CD4-positive, alpha-beta T cell treated with Interleukin-6 for 4 hours (primary cell): ENCODE measurements at places on chromosomes 11 and 22.
A peak's percentile ranks its signal among the peaks of the same experiment; 100 is the strongest.

DNA sequence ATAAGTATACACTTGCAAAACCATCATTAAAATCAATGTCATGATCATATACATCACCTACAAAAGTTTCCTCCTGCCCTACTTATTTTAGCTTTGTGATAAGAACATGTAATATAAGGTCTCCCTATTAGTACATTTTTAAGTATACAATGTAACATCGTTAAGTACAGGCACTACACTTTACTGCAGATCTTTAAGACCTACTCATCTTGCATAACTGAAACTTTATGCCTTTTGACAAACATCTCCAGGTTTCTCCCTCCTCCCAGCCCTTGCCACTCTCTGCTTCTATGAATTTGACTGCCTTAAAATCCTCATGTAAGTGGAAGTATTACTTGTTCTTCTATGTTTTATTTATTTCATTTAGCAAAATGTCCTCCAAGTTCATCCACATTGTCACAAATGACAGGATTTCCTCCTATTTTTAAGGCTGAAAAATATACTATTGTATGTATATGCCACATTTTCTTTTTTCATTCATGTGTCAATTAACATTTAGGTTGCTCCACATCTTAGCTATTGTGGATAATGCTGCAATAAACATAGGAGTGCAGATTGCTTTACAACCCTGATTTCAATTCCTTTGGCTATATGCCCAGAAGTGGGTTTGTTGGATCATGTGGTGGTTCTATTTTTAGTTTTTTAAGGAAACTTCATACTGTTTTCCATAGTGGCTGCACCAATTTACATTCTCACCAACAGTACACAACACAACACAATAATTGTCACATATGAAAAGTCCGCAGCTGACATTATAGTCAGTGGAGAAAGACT lies 471.1 kb upstream of the ANO3 start:
- no peak for DNase-seq

- DNase-seq, result no peak
Measured at GRCh38 chr11:77267962-77268361, 33.5 kb downstream of the GDPD4 start.

DNA sequence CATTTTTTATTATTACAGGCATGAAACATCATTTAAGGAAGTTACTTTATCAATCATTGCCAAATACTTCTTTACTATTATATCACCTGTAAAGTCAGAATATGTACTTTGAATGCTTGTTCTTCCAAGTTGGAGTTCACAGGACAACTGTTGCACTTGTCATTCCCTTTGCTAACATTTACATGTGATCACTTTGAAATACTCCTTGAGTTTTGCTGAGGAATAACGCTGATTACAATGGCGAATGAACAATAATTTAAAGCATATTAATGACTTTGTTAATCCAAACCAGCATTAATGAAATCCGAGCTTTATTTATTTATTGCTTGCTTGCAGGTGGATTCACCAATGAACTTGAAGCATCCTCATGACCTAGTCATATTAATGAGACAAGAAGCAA lies 20.2 kb downstream of the TTC17 start:
- no peak for DNase-seq

DNA sequence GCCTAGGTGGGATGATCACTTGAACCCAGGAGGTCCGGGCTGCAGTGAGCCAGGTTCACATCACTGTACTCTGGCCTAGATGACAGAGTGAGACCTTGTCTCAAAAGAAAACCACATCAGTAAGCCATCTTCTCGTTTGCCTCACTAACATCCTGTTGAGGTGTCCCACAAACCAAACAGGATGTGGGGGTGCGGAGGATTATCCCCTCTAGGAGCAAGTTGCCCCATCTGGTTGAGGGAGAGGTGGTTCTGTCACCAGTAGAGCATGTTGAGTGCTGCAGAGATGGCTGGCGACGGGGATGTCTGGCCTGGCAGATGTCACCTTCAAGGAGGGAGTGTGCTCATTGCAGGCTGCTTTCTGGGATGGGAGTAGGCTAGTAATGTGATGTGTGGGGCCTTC lies 72.4 kb downstream of the ZNRF3 start:
- DNase-seq, result peak; percentile 76

GRCh38 chr11:63614136-63614671 lies at the start of gene PLAAT3:
TSS of gene PLAAT3 (minus strand) at chr11:63614433. CDS start at chr11:63614014, 419 bp downstream.
- DNase-seq, result peak; percentile 47

DNA sequence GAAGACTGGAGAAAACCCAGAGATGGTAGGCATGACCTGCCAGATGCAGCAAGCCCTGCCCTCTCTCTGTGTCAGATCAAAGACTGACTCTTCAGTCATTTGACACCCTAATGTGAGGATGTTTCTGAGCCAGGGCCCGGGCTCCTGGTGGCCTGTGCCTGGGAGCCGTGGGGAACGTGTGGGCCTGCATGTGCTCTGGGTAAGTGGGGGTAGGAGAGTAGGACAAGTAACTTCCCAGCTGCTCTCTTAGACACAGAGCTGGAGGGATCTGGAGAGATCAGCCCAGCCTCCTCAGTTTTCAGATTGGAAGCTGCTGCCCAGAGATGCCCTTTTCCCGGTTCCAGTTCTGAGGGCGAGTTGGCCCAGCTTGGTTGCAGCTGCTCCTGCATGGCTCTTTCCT lies 110.8 kb downstream of the TEAD1 start:
- no peak for DNase-seq

- DNase-seq, result no peak
Measured at GRCh38 chr22:45205276-45205925, 35.3 kb downstream of the KIAA0930 start.

GRCh38 chr22:49628391-49629260 lies 199.0 kb downstream of the BRD1 start:
- DNase-seq, result no peak

DNA sequence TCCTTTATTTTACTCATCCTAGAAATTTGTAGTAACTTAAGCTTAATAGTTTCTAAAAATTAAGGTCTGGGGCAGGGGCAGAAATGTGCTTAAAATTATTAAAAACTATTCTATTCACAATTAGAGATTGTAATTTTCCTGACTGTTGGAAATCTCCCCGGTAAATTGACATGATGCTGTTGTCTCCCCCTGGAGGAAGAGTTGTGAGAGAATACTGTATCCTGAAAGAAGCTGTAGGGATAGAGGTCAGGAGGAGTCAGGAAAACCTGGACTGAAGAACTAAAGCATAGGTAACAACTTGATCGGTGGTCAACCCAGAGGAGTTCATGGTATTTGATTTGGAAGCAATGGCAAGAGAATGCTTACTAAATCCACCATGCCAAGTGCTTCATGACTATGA lies 16.2 kb upstream of the ESAM start:
- DNase-seq, result no peak

DNA sequence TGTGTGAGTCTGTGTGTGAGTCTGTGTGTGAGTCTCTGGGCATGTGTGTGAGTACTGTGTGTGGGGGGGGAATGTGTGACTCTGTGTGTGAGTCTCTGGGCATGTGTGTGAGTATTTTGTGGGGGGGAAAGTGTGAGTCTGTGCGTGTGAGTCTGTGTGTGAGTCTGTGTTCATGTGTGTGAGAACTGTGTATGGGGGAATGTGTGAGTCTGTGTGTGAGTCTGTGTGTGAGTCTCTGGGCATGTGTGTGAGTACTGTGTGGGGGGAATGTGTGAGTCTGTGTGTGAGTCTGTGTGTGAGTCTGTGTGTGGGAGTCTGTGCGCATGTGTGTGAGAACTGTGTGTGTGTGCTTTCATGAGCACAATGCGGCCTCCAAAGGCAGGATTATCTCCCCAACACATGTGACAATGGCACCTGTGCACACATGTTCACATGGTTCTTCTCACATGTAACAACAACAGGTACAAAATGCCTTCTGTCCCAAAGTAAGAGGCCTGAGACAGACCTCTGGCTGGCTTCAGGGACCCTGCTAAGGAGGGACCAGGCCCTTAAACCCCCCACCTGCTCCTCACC lies 1.6 kb downstream of the CD5 start:
- no peak for DNase-seq

DNA sequence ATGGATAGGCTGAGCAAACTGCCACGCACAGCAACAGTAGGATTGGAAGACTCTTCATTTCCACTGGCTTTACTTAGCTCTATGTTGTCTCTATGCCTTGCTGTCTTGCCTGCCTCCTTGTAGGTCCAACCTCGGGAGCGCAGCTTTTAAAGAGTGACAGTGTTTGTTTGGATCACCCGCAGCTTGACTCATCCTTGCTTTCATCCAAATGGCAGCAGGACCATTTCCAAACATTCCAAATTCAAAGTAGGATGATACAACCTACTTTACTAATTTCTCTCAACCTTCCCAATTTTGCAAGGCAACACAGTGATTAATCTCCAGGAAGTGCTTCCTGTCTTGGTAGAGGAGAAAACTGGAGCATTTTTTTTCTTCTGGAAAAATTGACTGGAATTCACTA lies at the start of gene MMP3:
Gene MMP3 (minus strand): TSS at position 121 of the 400 bp plus-strand sequence. CDS start 63 bp downstream, at position 58.
- DNase-seq, result no peak

GRCh38 chr11:122874991-122875390 lies 7.6 kb upstream of the JHY start:
- DNase-seq, result no peak

- no peak for DNase-seq
Measured at GRCh38 chr11:96288915-96289314, 54.1 kb downstream of the MAML2 start.

GRCh38 chr11:49995565-49995964 lies 13.2 kb upstream of the OR4C12 start:
- no peak for DNase-seq

DNA sequence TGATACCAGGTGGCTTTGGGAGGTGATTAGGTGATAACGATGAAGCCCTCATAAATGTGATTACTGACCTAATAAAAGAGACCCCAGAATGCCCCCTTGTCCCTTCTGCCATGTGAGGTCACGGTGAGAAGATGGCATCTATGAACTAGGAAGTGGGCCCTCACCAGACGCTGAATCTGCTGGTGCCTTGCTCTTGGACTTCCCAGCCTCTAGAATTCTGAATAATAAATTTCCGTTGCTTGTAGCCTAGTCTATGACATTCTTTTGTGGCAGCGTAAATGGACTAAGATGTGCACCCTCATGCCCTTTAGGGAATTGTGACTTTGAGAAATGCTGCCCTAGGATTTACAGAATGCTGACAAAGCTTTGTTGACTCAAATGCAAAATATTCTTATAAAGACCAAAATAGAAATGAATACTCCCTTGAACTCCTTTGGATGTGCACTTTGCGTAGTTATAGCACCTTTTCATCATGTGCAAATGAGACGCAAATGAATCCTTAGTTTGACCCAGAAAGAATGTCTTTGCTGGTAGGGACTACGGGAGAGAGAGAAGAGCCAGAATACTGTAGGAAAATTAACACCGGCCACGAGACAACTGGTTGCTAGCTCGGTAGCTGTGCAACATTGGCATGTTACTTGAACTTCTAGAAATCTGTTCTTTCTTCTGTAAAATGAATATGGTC lies 24.8 kb upstream of the EHF start:
- DNase-seq, result no peak

GRCh38 chr22:39984006-39984405 lies 10.7 kb upstream of the FAM83F start:
- DNase-seq, result no peak

DNA sequence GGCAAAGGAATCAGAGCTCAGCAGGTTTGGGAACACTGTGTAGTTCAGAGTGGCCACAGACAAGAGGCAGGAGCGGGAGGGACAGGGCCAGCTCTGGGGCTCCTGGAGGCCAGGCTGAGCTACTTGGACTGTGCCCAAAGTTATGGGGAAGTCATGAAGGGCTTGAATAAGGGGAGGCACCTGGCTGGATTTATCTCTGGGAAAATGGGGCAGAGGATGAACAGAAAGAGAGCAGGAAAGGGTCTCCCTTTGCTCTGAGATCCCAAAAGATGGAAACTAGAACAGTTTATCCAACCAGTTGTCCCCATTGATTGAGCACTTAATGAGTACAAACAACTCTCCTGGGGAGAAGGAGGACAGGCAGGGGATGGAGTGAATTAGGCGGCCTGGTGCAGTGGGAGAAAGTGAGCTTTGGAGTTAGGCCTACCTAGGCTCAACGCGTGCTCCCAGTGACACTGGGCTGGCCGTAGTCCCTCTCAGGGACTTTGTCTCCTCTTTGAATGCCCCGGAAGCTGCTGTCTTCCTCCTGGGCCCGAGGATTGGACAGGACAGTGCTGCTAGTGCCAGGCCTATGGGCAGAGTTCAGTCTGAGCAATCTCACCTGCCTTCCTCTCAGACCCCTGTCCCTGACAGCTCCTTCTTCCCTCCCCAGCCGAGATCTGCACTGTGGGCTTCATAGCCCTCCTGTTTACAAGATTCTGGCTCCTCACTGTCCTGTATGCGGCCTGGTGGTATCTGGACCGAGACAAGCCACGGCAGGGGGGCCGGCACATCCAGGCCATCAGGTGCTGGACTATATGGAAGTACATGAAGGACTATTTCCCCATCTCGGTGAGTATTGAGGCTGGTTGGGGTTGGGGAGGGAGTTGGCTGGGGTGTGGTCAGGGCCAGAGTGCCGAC lies 2.0 kb downstream of the MOGAT2 start:
- no peak for DNase-seq

DNA sequence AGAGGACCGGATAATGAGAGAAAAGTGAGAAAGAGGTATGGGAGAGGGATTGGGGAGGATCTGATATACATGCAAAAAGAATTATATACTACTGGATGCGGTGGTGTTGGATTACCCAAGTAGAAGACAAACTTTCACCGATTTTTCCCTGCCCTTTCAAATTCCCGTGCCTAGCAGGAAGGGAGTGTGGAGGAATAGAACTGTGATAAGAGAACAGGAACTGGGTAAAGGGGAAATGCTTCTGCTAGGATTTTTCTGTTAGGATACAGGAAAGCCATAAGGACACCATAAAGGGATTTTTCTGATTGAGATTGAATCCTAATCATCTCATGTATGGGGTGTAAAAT lies 480 bp upstream of the MTMR2 start:
- DNase-seq, result no peak

DNA sequence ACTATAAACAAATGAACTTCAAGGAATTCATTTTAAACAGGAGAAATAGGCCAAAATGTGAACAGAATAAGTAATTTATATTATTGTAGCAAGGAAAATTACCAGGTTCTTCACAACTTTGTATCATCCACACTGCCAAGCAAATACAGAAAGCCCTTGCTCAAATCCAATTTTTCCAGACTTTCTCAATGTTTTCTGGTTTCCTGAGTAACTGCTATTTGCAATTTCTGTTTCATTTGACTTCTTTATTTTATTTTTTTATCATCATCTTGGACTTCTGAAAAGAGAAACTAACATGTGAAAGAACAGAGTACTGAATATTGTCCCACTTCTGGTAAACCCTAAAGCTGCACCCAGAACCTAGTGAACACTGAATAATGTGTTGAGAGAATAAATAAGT lies 61.0 kb downstream of the SLC1A2 start:
- no peak for DNase-seq

GRCh38 chr11:110000850-110001249 lies 92.3 kb upstream of the ZC3H12C start:
- DNase-seq, result no peak

GRCh38 chr11:92024788-92025187 lies 199.8 kb upstream of the FAT3 start:
- no peak for DNase-seq

GRCh38 chr22:39490135-39490798 lies 11.8 kb upstream of the MIEF1 start:
- DNase-seq, result peak; percentile 80

GRCh38 chr11:61912530-61912898 lies 4.9 kb downstream of the RAB3IL1 start:
- no peak for DNase-seq
